Activated CD8-positive, alpha-beta T cell treated with anti-CD3 and anti-CD28 coated beads, Interleukin-2, amount 10 ng/mL, durations not matched to agents 7 days and 5 days (primary cell): ENCODE measurements at places on chromosomes 2 and 18.

- DNase-seq = no peak
Observed at GRCh38 chr2:200125444-200126284, 170.3 kb downstream of the MAIP1 start.

- DNase-seq = no peak
Observed at GRCh38 chr2:138267161-138267901, 234.2 kb upstream of the SPOPL start.

DNA sequence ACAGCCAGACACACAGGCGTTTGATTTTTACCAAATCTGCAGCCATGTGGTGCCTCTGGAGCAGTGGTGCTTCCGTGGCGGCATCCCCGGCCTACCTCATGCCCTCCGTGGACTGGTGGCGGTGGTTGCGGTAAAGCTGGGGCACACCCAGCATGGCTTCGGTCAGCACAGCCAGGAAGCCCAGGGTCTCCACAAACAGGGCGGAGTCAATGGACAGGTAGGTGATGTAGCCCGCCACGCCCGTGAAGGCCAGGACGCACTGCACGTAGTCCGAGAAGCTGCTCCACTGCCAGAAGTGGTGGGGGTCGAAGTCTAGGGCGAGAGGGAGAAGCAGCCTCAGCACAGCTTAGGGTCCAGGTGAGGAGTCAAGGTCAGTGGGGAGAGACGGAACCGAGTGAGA is 32.4 kb downstream of the SLC66A2 start:
- no peak for DNase-seq

- no peak for DNase-seq
Observed at GRCh38 chr2:151265991-151266390, 4.3 kb upstream of the RBM43 start.

DNA sequence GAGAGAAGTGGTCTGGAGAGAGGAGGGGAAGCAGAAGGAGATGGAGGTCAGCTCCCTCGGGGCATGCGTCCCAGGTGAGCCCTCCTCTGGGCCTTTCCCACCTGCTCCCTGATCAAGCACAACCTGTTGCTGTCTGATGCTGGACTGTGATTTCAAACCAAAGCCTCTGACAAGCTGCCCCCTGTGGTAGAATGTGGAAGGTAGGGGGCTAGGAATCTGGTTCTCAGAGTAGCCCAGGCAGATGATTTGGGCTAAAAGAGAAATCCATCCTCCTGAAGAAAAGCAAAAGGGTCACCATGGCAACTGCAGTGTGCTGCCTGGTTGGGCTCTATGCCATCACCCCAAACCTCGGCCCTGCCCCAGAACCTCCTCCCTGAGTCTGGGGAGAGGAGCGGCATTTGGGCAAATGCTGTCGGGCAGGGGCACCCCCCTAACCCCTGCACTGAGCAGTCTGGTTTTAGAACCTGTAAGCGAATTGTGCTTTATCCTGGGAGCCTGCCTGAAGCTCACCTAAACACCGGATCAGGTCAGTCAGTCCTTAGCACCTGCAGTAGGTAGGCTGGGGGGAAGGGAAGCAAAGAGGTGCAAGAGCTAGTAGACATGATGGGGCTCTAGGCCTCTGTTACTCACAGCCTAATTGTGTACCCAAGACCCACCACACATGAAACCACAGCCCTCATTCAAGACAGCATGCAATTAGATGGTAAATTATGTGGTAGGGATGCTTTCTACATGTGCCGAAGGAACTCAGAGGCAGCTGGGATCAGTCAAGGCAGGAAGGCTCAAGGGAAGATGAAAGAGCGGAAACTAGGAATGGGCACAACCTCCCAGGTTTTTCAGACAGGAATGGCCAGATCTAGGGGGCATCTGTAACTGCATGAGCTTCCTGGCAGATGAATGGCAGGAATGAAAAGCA is 83.5 kb downstream of the DNMT3A start:
- DNase-seq = no peak

DNA sequence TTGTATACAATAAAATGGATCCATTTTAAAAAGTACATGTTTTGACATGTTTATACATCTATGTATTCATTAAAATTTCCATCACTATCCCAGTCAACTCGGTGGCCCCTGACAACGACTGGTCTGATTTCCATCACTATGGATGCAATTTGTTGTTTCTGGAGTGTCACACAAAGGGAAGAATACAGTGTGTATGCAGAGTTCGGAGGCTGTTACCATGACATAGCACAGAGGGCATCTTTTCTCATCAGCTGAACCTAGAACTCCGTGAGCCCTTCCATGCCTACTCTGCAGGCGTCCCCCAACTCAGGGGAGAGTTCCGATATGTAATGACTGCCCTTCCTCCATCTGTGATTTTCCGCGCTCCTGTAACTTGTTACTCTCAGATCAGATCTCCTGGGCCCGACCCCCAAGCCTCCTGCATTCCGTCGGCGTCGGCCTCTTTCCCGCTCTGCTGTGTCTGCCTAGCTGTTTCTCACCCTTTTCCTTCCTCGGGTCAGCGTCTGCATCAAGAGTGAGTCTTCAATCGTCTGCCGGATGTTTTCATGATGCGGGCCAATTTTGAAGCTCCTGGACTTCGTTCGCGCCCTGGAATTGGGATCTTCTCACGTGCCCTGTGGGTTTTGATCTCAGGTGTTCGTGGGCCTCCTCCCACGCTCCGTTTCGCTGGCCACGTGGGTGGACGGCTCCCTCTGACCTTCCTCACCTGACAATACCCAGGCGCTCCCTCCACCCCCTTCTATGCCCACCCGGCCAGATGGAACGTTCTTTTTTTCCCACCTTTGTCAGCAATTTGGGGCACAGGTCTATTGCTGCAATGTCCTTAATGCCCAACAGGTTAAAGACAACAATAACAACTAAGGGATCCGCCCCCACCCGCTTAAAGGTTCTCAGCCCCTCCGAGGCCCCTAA is 161.0 kb downstream of the TWIST2 start:
- no peak for DNase-seq

GRCh38 chr2:64708829-64709228 is 55.1 kb upstream of the SERTAD2 start:
- no peak for DNase-seq

DNA sequence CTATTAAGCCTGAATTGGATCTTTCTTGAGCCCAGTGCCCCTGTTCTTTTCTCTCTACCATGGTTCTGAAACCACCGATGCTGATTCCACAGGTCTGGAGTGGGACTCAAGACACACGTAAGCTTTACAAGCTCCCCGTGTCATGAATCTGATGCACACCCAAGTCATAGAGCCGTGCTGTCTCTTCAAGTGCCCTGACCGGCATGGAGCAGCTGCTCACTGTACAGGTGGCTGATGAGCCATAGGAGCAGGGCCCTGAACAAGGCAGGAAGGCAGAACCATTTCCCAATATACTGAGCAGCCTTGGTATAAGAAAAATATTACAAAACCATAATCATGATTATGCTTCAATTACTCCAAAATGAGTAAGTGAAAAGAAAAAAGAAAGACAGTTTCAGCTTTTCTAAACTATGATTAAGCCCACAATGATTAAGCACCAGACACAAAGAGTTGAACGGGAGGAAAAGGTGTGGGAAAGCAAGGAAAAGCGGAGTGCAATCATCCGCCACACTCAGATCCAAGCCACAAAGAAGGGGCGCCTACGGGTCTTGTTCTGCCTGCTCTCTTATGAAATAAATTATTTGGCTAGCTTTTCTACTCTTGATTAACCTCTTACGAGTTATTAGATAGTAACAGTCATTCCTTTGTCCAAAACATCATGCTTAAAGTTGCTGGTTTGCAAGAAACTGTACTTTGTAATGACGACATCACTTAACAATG is 41.7 kb downstream of the NOL10 start:
- DNase-seq = no peak

GRCh38 chr18:69494841-69495240 is 94.2 kb downstream of the DOK6 start:
- DNase-seq = no peak
